ENCODE measurements at places on chromosomes 3 and 15.
A peak's percentile ranks its signal among the peaks of the same experiment; 100 is the strongest.

- peak; percentile 89 for DNase-seq
These were observed at the start of gene NEK10 for GRCh38 chr3:27368831-27369607. Gene NEK10, minus strand, starts transcription at chr3:27369383. Its CDS starts 16,501 bp downstream, at chr3:27352882.

- DNase-seq, result peak; percentile 33
These were observed 656 bp downstream of the CD47 start for GRCh38 chr3:108090049-108090700.

- peak; percentile 47 for DNase-seq
These were observed at the start of gene GPR176 for GRCh38 chr15:39919748-39920509. Gene GPR176, minus strand, starts transcription at chr15:39920266. Its CDS starts 240 bp downstream, at chr15:39920026.

DNA sequence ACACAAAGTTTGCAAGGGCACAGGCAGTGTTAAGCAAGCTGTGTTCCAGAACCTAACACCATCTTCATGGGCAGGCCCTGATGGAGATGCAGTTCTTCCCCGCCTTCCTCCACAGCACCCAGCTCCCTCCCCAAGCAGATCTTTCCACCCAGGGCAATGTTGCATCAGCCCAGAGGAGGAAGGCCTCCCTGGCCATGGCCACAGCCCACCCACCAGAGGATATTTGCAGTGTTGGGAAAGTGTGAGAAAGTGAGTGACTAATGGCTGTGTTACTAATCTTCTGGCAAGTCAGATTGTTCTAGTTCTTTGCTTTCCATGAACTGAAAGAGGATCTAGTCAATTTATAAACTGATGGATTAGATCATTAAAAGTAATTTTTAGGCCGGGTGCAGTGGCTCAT is 42.0 kb upstream of the ATP10A start:
- no peak for DNase-seq

DNA sequence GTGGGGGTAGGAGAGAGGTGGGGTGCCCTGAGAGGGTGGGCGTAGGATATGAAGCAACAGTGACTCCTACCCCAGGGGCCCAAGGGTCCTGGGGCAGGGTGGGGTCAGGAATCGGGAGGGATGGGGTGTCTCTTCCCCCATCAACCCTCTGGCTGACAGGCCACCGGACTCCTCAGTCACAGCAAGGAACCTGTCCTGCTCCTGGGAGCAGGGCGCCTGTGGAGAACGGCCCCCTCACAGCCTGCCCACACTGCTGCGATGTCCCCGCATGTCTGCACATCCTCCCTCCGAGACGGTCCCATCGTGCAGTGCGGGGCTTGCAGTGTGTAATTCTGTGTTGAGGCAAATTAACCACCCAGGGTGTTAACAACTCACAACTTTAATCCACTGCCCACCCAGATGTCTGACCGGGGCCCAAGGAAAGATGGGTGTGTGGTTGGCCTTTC is 2.7 kb downstream of the TM4SF19 start:
- DNase-seq, result no peak

- DNase-seq, result no peak
These were observed 108.5 kb upstream of the PFN2 start for GRCh38 chr3:150079029-150079739.

GRCh38 chr3:180871901-180872300 is 40.6 kb upstream of the FXR1 start:
- DNase-seq, result peak; percentile 14

Measured in heart right ventricle (tissue), 16 donors.